ENCODE measurements at places on chromosomes 11 and 22.

DNA sequence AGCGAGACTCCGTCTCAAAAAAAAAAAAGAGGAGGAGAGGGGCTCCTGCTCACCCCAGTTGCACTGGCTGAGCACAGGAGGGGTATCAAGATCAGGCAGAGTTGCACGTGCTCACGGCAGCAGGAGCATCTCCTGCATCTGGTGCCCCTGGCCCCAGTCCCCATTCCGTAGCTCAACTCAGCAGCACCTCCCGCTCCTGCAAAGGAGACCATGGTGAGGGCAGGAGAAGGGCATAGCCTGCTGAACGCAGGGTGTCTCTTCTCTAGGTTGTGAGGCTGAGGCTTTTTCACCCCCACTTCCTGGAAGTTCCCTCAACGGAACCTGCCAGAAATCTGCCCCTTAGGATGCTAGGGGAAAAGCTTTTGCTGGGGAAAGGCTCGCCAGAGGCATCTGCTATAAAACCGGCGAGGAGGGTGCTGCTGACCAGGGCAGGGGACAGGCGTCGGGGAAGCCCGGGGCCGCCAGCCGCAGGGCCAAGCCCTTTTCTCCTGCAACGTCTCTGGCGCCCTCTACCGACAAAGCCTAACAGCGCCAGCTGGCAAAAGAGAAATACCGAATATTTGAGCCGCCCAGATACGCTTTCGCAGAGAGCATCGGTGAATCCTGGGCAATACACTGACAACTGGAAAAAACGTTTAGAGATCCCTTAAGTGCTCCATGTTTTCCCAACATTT is 1.0 kb upstream of the PPP6R2 start:
- DNase-seq, result peak; percentile 74

DNA sequence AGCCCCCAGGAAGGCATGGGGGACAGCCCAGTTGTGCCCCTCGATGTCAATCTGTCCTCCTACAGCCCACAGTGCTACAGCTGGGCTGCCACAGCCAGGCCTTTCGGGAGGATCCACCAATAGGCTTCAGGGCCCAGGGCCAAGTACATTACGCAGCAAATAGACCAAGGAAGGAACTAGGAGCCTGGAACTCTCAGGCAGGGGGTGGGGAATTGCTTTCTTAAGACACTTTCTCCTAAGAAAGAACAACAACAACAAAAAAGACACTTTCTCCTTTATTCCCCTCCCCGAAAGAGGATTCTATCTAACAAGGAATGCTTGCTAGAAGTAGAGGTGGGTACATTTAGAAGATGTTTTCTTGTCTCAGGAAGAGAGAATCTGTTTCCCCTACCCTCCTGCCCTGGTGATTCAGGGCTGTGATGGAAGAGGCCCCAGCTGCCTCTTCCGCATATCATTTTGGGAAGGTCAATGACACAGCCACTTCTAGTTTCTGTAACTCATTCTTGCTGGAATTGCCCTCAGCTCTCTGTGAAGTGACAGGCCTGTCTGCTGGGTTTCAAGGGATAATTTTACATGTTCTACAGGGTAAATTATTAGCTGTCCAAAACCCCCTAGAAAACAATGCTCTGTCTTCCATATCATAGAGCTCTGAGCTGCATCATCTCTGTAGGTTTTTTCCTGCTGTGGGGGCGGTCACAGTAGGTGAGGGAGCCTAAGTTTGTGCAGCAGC is 6.0 kb upstream of the MALAT1 start:
- DNase-seq, result no peak

GRCh38 chr11:88203604-88204003 is 28.4 kb upstream of the RAB38 start:
- DNase-seq, result no peak

GRCh38 chr11:60164550-60165075 is 18.3 kb downstream of the MS4A6A start:
- DNase-seq, result no peak

DNA sequence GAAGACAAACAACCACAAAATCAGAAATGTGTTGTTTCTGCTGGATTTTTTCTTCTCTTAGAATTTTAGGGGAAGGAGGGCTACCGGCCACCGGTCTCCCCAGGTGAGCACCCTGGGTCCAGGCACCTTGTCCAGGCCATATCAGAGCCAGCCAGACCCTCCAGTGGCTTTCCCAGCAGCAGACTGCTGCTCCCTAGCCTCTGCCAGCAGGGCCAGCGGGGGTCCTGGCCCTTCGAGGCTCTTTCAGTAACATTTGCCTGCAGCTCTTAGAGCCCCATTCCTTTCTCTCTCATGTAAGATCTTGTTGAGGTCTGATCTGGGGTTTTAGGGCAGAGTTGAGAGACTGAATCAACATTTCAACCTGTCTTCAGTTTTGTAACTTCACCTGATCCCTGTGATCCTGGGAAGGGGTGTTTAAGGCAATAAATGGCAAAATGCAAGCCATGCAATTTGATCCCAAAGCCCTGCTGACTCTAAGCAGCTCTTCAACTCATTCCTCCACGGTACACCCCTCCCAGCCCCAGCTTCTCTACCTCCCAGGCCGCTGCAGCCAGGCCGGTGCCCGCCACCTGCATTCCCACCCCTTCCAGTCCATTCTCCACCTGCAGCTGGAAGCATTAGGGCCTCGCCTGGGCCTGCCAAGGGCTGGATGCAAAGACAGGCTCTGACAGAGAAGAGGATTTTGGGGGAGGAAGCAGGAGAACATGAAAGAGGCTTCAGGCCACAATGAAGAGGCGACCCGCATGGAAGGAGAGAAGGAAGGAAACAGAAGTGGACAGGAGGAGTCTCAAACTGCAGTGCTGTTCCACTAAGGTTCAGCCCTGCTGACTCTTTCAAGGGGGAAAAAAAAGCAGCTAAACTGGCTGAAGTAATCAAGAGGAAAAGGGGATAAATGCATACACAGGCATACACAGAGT is 113.0 kb upstream of the FGF3 start:
- DNase-seq, result no peak

DNA sequence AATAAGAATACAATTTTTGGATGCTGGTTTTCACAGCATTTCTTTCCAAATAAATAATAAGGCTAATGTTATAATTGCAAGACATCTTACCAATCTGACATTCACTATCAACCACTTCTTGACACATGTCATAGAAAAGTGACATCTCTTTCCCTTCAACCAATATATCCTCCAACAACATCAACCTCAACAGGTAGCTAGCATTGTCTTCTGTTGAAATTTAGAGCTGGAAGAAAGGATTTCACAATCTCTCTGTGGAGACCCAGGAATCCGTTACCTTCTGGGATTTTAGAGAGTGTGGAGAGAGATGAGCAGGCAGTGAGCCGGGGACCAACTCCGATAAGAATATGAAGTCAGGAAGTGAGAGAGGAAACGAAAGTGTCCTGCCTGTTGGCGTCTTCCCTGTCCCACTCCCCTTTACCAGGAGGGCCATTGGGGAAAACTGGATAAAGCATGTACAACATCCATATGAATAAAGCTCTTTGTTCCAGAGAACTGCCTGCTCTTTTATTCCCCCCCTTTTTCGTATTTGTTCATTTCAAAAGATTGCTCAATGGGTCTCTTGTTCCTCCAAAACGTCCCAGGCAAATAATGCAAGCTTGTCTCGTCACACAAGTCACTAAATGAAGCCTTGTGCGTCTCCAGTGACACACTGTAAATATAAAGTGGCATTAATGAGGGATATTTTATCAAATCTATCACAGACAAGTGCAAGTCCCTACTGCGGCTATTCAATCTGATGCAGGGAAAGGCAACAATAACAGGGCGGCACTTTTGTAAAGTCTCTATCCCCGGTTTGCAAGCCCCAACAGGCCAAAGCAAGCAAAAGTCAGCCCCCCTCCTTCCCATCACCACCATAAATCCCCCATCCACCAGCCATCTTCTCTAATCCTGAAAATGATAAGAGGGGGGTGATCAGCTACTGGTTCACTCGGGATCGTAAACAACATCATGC is 3.4 kb downstream of the CADM1 start:
- DNase-seq, result no peak

- DNase-seq, result no peak
Observed at GRCh38 chr11:12769834-12770345, 95.7 kb downstream of the TEAD1 start.

- no peak for DNase-seq
Observed at GRCh38 chr22:20244691-20245576, 23.2 kb downstream of the RTN4R start.

DNA sequence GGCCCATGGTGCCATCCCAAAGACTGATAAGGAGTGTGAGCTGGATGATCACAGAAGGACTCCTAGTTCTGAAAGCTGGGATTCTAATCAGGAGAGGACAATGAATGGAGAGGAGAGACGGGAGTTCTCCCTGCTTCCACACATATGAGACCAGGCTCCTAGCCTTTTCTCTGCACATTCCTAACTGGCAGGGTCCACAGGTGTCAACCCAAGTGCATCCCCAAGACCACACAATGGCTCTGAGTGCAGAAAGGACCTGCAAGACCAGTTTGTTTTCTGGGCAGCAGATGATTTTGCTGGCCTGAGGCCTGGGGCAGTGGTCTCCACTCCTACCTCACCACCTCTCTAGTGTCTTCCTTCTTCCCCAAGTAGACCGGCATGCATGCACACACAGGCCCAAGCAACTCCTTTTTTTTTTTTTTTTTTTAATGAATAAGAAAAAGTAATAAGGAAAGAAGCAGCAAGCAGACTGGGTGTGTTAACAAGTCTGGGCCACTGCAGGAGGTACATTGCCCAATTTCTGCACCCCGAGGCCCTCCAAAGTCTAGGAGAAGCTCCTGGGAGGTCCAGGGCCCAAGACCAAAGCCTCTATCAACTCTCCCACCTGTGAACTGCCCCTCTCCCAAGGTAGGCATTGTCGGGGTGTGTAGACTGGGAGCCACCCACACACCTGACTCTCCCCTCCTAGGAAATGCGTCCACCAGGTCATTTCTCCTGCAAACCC is 1.2 kb upstream of the TSKU start:
- no peak for DNase-seq

DNA sequence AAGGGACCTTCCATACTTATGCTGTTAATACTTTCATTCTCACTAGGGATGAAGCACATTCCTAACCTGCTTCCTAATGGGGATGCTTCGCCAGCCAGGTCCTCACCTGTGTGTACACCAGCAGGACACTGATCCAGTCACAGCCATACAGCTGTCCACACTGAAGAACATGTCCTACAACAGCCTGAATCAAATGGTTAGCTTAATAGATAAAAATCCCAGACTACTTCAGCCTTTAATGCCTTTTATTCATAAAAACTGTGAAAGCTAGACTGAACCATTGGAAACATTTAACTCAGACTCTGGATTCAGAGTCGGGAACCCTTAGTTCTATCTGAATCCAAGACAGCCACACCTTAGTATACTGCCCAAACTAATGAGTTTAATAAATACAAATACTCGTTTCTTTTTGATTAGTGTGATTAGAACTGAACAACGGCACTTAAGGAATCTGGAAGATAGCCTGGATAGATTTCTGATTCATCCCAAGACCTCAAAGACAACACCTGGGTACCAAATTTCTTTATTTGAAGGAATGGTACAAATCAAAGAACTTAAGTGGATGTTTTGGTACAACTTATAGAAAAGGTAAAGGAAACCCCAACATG is 3.3 kb downstream of the FTH1 start:
- DNase-seq, result no peak

GRCh38 chr22:42808521-42808920 is 48.6 kb downstream of the ARFGAP3 start:
- DNase-seq, result no peak

GRCh38 chr22:31210556-31211421 is 1.3 kb upstream of the LIMK2 start:
- no peak for DNase-seq

DNA sequence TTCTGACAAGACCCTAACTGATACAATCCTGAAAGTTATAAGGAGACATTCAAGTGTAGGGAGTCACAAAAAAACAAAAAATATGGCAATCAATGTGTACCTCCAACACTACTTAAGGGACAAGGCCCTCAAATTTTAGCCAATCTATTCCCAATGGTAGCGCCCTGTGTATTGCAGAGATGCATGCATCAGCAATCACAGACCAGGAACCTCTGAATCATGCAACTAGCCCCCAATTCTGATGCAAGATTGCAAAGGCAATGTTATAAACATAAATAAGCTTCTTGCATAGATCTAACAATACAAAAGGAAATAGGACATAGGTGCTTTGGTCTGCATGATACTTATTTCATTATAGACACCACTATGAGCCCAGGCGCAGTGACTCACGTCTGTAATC is 29.7 kb upstream of the SIK2 start:
- DNase-seq, result no peak

DNA sequence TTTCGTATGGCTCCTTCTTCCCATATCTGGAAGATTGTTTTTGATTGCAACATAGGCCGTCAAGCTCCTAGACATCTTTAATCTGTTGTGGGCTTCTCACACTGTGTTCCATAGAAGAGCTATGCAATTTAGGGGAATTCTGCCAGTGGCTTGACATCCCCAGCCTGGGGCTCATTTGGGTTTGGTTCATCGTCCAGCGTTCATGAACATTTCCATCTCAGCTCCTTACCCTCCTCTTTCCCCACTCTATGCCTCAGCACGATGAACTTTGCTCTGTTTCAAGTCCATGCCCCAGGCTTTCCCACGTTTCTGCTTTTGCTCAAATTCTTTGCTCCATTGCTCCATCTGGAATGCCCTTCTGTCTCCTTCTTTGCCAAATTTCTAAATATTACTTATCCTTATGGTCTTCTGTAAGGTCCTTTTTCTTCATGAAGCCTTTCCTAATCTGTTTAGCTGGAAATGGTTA is 26.1 kb upstream of the CLMP start:
- no peak for DNase-seq

- no peak for DNase-seq
Observed at GRCh38 chr11:116602637-116602942, 170.2 kb downstream of the BUD13 start.

- no peak for DNase-seq
Observed at GRCh38 chr11:47948137-47948536, 32.2 kb upstream of the PTPRJ start.

DNA sequence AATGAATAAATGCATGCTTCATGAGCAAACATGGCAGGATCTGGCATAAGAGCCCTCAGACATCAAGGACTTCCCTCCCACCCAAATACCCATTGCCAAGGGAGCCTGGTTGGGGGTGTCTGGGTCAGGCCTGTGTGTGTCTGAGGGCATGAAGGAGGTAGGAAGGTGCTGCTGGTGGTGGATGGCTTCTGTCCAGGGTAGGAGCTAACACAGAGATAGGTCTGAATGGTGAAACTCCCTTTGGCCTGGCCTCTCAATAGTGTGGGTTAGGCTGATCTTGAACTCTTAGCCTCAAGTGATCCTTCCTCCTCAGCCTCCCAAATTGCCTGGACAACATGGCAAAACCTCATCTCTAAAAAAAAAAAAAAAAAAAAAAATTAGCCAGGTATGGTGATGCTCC is 2.8 kb downstream of the AMPD3 start:
- DNase-seq, result no peak

GRCh38 chr11:43360361-43361032 is 1.8 kb downstream of the TTC17 start:
- DNase-seq, result no peak

- no peak for DNase-seq
Observed at GRCh38 chr11:104650234-104650633, 248.0 kb downstream of the CASP12 start.

GRCh38 chr11:96620464-96621044 is 230.7 kb downstream of the JRKL start:
- no peak for DNase-seq

- DNase-seq, result no peak
Observed at GRCh38 chr11:75475767-75476650, 43.0 kb upstream of the KLHL35 start.
